ENCODE measurements at places on chromosomes 2 and 18. TPM values are rescaled to one million over a fixed set of nuclear protein-coding genes. Genes with fewer than 3 reads are reported as not detected.
A peak's percentile ranks its signal among the peaks of the same experiment; 100 is the strongest.

Gene ZNF24
- total RNA-seq = 56.3 TPM

Gene ABCG8
- total RNA-seq = 1.6 TPM

GRCh38 chr2:180734382-180734781 lies 246.0 kb upstream of the UBE2E3 start:
- H3K4me3 ChIP-seq = no peak overlapping the region
- H3K4me1 ChIP-seq = peaks cover 31% of the 10 kb centered on the region
- no peaks in the 10 kb centered on the region for H3K36me3 ChIP-seq

DNA sequence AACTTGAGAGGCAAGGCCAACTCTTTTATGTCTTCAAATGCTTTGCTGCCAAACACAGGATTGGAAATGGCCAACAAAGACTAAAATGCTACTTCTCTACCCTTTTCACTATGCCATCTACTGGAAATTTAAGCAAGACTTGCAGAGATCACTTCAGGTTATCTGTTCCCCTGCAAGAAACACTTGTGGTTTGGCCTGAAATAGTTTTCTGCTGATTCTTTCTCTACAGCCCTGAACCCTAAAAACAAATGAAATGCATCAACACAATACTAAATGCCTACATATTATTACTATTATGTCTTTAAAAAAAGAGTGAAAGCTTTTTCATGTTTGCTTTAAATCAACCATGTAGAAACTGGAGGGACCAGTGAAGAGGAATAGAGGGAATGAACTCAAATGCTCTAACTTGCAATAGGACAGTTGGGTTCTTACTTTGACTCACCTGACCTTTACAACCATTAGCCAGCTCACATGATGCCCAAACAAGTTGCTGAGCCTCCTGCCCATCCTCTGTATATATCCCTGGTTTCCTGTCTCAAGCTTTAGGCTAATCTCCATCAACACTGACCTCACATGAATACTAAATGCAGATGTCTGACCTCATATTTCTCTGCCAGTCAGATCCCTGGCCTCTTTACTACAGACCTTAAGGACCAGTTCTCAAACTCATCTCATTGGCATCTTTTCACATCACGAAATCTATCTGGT lies 17.5 kb upstream of the ADAM17 start:
- H3K36me3 ChIP-seq = no peaks in the 10 kb centered on the region
- no peak overlapping the region for H3K27ac ChIP-seq
- no peak for DNase-seq
- no peaks in the 10 kb centered on the region for H3K4me1 ChIP-seq

DNA sequence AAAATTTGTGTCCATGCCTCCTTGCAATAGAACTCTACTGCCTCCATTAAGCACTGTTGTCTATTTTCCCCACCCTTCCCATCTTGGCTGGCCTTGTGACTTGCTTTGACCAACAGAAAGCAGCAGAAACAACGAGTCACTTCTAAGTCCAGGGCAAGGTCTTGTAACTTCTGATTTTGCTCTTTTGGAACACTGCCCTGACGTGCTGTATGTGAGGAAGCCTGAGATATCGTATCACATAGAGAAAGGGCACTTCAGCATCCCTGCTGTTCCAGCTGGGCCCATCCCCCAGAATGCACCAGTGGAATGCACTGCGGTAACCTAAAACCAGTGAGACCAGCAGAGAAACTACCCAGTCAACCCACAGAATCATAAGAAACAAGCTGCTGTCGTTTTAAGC lies 28.1 kb downstream of the NCKAP1 start:
- no peaks in the 10 kb centered on the region for H3K27me3 ChIP-seq
- DNase-seq = no peak
- no peak overlapping the region for H3K4me3 ChIP-seq
- H3K4me1 ChIP-seq = peaks cover 37% of the 10 kb centered on the region
- H3K36me3 ChIP-seq = peaks cover 12% of the 10 kb centered on the region
- H3K27ac ChIP-seq = no peak overlapping the region

GRCh38 chr18:2636126-2636631 lies 19.3 kb upstream of the SMCHD1 start:
- no peak overlapping the region for H3K4me3 ChIP-seq
- peaks cover 20% of the 10 kb centered on the region for H3K4me1 ChIP-seq
- H3K27me3 ChIP-seq = peaks cover 14% of the 10 kb centered on the region
- no peak overlapping the region for H3K27ac ChIP-seq
- H3K36me3 ChIP-seq = no peaks in the 10 kb centered on the region
- no peak for DNase-seq

Gene FOXD4L1
- total RNA-seq = 0.92 TPM

DNA sequence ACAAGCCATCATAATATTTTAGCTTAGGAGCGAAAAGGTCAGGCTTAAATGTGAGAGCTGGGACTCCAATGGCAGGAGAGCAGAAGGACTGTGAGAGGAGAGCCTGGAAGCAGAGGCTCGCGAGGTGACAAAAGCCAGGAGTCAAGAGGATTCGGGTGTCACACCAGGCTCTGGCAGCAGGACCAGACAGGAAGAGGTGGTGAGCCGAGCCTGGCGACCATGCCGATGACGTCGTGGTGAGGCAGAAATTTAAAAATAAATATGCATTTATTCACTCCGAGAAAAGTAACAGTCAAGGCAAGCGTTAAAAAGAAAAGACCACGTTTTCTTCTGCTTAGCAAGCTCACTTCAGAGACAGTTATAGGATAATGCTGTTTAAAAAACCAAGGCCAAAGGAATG lies 31.3 kb upstream of the ZNF236 start:
- no peak for DNase-seq
- no peaks in the 10 kb centered on the region for H3K4me1 ChIP-seq
- H3K27me3 ChIP-seq = peaks cover 3% of the 10 kb centered on the region
- peaks cover 8% of the 10 kb centered on the region for H3K36me3 ChIP-seq
- no peak overlapping the region for H3K4me3 ChIP-seq

DNA sequence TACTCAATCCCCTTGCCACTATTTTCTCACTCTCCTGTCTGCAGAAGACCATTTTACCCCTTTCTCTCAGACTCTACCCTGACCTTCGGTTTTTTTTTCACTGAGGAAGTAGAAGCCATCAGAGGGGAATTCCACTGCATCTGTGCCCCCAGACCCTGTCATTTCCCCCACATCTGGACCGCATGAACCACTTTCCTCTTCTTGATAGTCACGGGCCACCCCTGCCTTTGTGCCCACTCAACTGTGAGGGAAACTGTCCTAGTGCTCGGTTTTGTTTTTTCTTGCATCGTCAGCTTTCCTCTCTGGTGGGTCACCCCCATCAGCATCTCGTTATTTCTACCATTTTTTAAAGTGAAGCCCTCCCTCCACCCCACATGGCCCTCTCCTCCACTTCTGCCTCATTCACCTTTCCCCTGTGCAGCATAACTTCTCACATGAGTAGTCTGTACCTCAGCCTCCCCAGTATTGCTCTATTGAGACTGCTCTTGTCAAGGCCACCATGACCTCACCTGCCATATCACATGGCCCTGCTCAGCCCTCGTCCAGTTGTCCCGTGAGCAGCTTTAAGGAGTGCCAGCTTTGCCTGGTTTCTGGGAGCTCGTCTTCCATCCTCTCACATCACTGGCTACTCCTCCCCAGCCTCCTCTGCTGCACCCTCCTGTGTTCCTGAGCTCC lies 32.4 kb downstream of the TMEM87B start:
- H3K36me3 ChIP-seq = peaks cover 51% of the 10 kb centered on the region
- H3K27me3 ChIP-seq = no peaks in the 10 kb centered on the region
- peak overlapping the region; percentile 30 for H3K27ac ChIP-seq
- H3K4me3 ChIP-seq = no peak overlapping the region
- H3K4me1 ChIP-seq = peaks cover 18% of the 10 kb centered on the region

Gene TBR1
- total RNA-seq = 0.07 TPM

DNA sequence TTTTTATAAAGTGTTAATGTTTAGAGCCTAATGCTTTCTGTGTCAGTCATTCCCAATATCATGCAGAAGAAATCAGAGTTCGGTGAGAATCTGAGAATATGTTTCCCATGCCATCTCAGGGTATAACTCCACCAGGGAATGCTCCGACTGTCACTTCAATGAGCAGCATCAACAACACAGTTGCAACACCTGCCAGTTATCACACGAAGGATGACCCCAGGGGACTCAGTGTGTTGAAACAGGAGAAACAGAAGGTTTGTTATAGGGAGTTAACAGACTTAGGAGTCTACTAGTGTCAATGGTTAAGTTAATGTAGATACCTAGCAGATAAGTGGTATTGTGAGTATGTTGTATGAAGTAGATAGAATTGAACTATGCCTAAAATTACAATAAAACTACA lies 31.0 kb downstream of the VAPA start:
- no peaks in the 10 kb centered on the region for H3K27me3 ChIP-seq
- no peak overlapping the region for H3K27ac ChIP-seq
- no peak overlapping the region for H3K4me3 ChIP-seq
- peaks cover 11% of the 10 kb centered on the region for H3K4me1 ChIP-seq
- peaks cover 39% of the 10 kb centered on the region for H3K36me3 ChIP-seq

Gene HOXD4
- total RNA-seq = not detected

DNA sequence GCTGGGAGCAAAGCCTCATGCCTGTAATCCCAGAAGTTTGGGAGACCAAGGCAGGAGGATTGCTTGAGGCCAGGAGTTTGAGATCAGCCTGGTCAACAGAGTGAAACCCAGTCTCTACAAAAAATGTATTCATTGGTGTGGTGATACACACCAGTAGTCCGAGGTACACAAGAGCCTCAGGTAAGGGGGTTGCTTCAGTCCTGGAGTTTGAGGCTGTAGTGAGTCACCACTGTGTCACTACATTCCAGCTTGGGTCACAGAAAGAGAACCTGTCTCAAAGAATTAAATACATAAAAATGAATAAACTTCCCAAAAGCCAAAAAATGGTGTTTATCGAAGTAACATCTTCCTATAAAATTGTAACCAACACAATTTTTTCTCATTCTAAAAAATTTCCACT lies 568.1 kb upstream of the LINC00305 start:
- H3K36me3 ChIP-seq = no peaks in the 10 kb centered on the region
- H3K27ac ChIP-seq = no peak overlapping the region
- peak; percentile 34 for DNase-seq
- no peaks in the 10 kb centered on the region for H3K27me3 ChIP-seq

DNA sequence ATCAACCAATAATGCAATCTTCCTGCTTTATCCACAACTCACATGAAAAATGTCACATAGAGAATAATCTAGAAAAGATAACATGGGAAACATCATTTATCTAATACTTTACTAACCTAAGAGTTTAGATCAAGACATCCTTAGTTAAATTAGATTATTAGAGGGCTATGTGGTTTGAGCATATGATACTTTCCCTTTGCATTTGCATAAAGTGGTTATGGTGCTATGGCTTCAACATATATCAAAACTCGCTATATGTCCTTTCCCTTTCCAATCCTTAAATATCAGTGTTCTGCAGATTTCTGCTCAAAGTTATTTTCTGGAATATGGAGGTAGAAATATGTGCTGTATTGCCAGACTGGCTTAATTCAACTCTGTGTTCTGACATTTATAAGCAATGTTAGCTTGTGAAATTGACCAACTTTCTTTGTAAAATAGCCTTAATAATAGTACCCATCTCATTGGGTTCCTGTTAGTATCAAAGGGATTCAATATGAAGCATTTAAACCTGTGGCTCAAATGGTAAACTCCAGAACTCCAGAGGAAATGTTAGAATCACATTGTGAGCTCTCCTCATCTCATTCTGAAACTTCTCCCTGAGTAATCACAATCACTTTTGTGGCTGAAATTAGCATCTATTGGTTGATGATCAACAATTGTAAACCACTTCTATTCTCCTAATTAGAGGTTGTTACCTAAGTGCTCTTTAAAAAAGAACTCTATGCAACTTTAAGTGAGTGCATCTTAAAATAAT lies 1089.9 kb upstream of the SLC39A10 start:
- no peak for DNase-seq
- H3K4me1 ChIP-seq = no peaks in the 10 kb centered on the region
- no peaks in the 10 kb centered on the region for H3K36me3 ChIP-seq
- H3K4me3 ChIP-seq = no peak overlapping the region

GRCh38 chr18:27808683-27809082 lies 368.2 kb downstream of the CDH2 start:
- no peaks in the 10 kb centered on the region for H3K4me1 ChIP-seq
- H3K27ac ChIP-seq = no peak overlapping the region
- no peaks in the 10 kb centered on the region for H3K36me3 ChIP-seq
- H3K27me3 ChIP-seq = no peaks in the 10 kb centered on the region
- no peak for DNase-seq
- H3K4me3 ChIP-seq = no peak overlapping the region

DNA sequence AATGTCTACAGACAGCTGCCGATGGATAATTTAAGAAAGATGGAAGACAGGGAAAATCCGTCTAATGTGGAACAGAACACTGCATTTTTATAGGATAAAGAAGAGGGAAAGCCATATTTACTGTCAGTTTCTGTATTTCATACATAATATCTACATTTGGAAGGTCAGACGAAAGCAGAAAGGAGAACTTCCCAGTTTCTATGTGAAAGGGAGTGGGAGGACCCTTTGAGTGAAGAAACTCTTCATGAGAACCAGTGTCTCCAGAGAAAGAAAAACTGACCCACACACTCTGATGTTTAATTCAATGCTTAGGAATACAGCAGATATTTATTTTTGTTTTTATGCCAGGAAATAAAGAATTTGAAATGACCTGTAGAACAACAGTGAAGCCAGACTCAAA lies 127.2 kb downstream of the CALCRL start:
- no peaks in the 10 kb centered on the region for H3K36me3 ChIP-seq
- no peaks in the 10 kb centered on the region for H3K27me3 ChIP-seq
- no peak for DNase-seq
- H3K4me1 ChIP-seq = no peaks in the 10 kb centered on the region

GRCh38 chr18:49690312-49690711 lies 123.0 kb downstream of the ACAA2 start:
- no peaks in the 10 kb centered on the region for H3K27me3 ChIP-seq
- peaks cover 23% of the 10 kb centered on the region for H3K4me1 ChIP-seq
- H3K4me3 ChIP-seq = no peak overlapping the region
- H3K27ac ChIP-seq = peak overlapping the region; percentile 20

Gene FAM161A
- total RNA-seq = 9.1 TPM

GRCh38 chr18:76557026-76557575 lies 62.1 kb upstream of the ZNF516 start:
- no peaks in the 10 kb centered on the region for H3K27me3 ChIP-seq
- peaks cover 33% of the 10 kb centered on the region for H3K4me1 ChIP-seq
- no peak overlapping the region for H3K4me3 ChIP-seq

GRCh38 chr2:158034198-158034866 lies 67.3 kb upstream of the UPP2 start:
- no peaks in the 10 kb centered on the region for H3K36me3 ChIP-seq
- no peak overlapping the region for H3K4me3 ChIP-seq
- H3K4me1 ChIP-seq = peaks cover 11% of the 10 kb centered on the region
- H3K27ac ChIP-seq = no peak overlapping the region
- no peaks in the 10 kb centered on the region for H3K27me3 ChIP-seq

Gene LOXHD1
- total RNA-seq = not detected

Gene ALPP
- not detected for total RNA-seq

DNA sequence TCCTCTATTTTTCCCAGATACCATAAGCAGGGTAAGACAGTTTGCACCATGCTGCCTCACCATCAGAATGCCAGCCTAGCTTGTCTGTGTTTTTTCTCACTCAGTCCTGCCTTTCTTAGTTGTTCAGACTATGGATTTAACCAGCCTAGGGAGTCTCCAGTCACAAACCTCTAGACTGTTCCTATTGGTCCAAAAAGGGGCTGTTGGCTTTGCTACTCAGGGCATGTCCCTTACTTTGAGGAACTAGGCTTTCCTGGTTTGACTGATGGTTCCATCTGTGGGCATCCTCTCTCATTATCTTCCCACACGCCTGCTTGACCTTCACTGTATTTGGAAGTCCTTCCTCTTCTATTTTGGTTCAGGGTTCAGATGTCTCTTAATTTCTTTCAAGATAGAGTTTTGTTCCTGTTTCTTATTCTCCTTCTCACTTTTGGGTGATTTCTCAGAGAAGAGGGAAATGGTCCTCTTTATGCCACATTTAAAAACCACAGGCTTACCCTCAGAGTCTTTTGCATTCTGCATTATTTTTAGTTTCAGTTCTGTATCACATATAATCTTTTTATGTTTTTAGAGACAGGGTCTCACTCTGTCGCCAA lies 31.3 kb upstream of the TMEM131 start:
- no peaks in the 10 kb centered on the region for H3K4me1 ChIP-seq
- no peak overlapping the region for H3K4me3 ChIP-seq
- peaks cover 60% of the 10 kb centered on the region for H3K27me3 ChIP-seq
- no peaks in the 10 kb centered on the region for H3K36me3 ChIP-seq
- DNase-seq = no peak
- H3K27ac ChIP-seq = no peak overlapping the region
